Stomach (tissue), 19 donors: ENCODE measurements at places on chromosomes 16 and 17.

DNA sequence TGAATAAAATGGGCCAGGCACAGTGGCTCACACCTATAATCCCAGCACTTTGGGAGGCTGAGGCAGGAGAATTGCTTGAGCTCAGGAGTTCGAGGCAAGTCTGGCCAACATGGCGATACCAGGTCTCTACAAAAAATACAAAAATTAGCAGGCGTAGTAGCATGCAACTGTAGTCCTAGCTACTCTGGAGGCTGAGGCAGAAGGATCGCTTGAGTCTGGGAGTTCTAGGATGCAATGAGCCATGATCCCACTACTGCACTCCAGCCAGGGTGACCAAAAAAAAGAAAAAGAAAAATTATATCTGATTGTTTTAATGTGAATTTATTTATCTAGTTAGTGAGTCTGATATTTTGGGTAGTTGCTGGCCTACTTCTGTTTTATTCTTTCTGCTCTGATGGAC, 7.0 kb downstream of the IL34 start:
- no peak for DNase-seq

GRCh38 chr17:81641825-81642489, 5.0 kb downstream of the TSPAN10 start:
- DNase-seq = no peak

DNA sequence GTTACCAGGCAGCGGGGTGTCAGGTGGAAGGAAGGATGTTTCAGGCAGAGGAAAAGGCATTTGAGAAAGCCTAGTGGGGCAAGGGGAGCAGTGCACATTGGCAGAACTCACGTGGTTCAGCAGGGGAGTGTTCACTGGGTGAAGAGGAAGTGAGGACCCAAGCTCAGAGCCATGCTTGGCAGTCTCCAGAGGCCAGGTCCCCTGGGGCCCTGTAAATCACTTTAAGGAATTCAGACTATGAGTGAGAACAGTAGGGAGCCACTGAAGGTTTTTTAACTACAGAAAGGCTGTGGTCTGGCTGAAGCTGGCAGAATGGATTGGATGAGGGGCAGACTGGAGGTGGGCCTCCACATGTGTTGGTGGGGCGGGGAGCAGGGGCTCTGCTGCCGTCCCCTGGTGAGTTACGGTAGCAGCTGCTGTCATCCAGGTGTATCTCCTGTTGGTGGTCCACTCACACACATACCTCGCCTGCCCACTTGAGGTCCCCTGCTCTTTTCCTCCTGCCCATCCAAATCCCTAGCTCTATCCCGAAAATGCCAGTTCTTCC, 5.1 kb downstream of the CLEC16A start:
- DNase-seq = peak; percentile 63

- no peak for DNase-seq
These were observed 1.3 kb downstream of the CCDC102A start for GRCh38 chr16:57534881-57535658.

- no peak for DNase-seq
These were observed 639 bp upstream of the TRIM65 start for GRCh38 chr17:75897160-75898019.

DNA sequence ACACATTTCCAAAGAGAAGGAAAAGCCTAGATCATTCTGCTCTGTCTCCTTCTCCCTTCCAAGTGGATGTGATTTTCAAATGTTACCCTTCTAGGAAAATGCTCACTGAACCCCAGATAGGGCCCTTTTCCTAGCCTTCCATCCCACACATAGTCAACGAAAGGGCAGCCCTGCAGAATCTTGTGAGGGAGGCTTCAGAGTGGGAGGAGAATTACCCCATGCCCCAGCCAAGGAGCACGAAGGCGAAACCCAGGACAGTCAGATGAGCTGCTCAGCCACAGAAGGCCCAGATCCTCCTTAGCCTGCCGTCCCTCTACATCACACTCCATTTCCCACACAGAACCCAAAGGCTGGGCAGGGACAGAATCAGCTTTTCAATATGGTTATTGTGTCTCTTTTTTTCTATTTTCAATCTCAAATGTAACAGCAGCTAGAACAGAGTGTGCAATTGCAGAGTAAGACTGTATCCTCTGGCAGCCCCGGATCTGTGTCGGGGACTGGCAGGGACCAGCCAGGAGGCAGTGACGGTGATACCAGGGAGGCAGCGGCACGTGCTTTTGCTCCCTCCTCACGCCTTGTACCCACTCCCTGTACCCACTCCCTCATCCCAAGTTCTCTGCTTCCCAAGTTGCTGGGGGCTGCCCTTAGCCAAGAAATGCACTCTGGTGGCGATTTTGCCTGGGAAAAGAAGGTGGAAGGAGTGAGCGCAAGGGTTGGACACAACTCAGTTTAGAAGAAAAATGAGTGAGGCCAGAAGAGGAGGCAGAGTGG, 3.7 kb upstream of the SDK2 start:
- no peak for DNase-seq
